ENCODE measurements at places on chromosomes 16 and 17. TPM values are rescaled to one million over a fixed set of nuclear protein-coding genes. Genes with fewer than 3 reads are reported as not detected.

GRCh38 chr16:2359919-2360318 lies 19.4 kb upstream of the ABCA3 start:
- no peak for DNase-seq

GRCh38 chr16:10561001-10561400 lies 19.4 kb downstream of the EMP2 start:
- no peak for DNase-seq

GRCh38 chr16:28172336-28172735 lies 39.4 kb downstream of the XPO6 start:
- DNase-seq, result no peak

The HBA2 gene
- 124 TPM for total RNA-seq

DNA sequence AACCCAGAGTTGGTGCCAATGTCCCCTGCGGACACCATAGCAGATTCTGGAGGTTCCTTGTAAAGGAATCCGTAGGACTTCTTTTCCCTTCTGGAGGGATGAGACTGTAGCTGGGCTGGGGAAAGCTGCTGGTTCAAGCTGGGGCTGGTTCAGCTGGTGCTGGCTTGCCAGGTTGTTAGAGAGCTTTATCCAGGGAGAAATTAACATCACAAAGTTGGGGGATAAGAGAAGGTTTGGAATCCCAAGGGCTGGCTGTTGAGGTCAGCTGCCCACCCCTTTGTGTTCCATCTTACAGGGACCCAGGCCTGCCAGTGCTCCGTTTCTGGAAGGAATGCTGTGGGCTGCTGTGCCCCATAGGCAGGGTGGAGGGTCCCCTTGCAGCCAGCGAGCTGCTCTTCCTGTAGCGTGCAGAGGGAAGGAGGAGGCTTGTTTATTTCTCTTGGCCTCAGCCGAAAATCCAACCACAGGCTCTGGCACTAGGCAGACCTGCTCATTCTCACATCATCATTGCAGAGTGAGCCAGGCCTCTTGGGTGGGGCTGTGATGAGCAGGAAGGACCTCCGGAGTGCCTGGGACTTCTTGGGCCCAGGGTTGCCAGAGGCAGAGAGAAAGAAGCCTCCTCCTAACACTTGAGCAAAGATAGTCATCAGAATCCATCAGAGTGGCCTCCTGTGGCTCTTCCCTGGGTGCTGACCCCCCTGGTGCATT lies 251.1 kb downstream of the SEC14L1 start:
- peak; percentile 78 for DNase-seq

The MAP3K3 gene
- total RNA-seq, result 32.2 TPM

DNA sequence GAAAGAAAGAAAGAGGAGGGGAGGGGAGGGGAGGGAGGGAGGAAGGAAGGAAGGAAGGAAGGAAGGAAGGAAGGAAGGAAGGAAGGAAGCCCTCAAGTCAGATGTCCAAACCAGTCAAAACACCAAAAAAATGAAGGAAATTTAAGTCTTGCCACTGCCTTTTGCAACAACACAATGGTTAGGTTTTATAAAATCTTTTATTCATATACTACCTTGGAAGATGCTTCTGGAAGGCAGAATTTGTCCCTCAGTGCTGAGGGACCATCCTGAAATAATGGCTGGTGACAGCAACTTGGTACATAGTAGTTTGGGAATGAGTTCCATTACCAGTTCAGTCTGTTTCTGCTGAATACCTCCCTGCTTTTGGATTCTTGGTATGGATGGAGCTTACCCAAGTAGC lies 7.9 kb downstream of the APOH start:
- DNase-seq, result no peak

The ZNF205 gene
- 13.0 TPM for total RNA-seq
